H7 (cell line): ENCODE measurements at places on chromosomes 5 and 9. TPM values are rescaled to one million over a fixed set of nuclear protein-coding genes. Genes with fewer than 3 reads are reported as not detected.
A peak's percentile ranks its signal among the peaks of the same experiment; 100 is the strongest.

DNA sequence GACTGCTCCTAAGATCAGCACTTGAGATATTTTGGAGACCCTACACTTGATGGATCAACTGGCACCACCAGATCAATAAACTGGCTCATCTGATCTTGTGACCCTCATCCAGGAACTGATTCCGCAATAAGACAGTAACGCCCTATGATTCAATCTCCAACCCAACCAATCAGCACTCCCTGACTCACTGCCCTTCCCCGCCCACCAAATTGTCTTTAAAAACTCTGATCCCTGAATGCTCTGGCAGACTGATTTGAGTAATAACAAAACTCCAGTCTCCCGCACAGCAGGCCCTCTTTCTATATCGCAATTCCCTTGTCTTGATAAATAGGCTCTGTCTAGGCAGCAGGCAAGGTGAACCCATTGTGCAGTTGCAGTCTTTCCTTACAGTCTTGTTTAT lies 677.0 kb downstream of the LRRC70 start:
- DNase-seq, result no peak

GRCh38 chr5:668283-668995 lies 24.7 kb downstream of the TPPP start:
- DNase-seq, result no peak

DNA sequence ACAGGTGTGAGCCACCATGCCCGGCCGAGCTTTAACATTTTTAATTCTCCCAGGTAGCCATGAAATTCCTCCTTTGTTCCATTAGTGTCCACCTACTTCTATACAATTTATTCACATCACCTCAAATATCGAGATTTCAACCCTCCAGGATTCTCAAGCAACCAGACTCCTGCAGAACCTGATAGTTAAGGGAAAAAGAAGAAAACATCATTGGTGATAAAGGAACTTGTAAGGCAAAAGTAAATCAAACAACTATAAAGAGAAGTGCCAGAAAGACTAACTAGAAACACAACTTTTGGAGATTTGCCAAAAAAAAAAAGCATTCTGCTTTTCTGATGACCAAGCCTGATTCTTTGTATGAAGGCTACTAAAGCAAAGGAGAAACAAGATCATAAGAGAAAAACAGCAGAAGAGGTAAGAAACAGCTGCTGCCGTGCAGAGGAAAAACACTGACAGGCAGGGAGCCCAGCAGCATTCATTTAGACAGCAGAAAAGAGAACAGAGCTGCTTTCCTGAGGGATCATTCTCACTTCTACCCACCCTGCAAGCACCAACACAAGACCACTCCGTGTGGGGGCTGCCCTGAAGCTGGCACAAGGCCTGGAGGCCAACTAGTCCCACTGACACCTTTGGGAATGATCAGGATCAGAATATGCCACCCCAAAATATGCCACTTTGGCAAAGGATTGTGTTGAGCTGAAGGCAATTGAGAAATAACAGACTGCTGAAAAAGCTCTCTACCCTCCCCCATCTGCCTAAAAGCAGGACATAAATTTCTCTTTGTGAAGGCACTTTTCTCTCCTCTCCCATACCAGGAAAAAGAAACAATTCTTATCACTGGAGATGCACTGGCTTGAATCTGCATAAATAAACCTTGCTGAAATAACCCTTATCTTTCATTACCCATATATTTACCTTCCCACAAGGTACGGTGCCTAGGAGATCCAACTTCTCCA lies 75.1 kb downstream of the ALDH7A1 start:
- DNase-seq, result no peak

- DNase-seq, result no peak
These were observed 1.9 kb downstream of the LRRC19 start for GRCh38 chr9:27003426-27004077.

GRCh38 chr9:135813671-135814290 lies 93.6 kb downstream of the CAMSAP1 start:
- DNase-seq, result no peak

DNA sequence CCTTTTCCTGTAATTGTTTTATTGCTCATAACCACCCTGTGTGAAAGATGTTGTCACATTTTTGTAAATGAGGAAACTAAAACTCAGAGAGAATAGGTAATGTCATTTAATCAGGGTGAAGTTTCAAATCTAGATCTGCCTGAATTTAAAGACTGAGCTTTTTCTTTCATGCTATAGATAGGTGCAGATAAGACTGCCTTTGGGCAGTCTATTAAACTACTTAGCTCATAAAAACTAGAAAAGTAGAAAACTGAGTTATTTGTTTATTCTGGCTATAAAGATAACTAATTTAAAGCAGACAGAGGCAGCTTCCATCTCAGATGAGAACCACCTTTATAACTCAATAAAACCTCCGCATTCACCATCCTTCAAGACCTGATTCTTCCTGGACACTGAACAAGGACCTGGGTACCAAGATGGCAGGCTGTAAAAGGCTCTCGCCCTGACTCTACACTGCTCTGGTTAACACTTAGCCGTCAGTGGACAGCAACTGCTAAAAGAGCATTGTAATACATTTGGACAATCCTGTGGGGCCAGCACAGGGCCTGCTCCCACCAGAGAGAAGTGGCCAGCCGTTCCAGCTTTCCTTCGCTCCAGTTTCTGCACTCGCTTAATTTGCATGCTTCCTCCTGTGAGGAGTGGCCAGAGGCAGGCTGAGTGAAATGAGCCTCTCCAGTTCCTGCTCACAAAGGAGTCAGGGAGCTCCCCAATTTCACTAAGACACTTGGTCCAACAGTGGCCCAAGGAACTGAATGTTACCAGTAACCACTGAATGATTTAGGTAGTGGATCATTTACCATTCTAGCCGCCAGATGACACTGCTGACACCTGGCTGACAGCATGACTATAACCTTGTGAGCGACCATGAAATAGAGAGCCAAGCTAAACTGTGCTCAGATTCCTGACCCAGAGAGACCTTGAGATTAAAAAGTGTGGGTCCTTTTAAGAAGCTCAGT lies 566.4 kb downstream of the EFNA5 start:
- peak; percentile 2 for DNase-seq

- DNase-seq, result no peak
These were observed 296.2 kb downstream of the SPATA31D1 start for GRCh38 chr9:82284758-82285157.

DNA sequence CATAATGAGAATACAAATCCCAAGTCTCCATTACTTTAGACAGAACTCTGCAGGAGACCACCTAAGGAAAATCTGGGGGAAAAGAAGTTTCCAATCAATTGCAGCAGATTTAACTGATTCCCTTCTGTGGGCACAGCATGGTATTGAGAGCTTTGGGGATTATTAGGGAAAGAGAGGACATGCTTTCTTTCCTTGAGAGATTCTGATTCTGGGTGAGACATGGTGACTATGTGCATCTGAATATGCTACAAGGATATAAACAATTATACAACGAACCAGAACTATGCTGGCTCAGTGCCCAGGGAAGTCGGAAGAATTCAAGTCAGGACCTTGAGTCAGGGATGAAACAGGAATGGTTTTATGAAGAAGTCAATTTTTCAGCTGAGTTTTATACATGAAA lies 183.7 kb downstream of the PDE4D start:
- no peak for DNase-seq

- no peak for DNase-seq
These were observed 24.3 kb upstream of the FAT2 start for GRCh38 chr5:151615431-151615830.

GRCh38 chr5:58231041-58231440 lies 228.8 kb downstream of the PLK2 start:
- no peak for DNase-seq

GRCh38 chr5:89758146-89758545 lies 651.4 kb downstream of the CETN3 start:
- DNase-seq, result no peak

DNA sequence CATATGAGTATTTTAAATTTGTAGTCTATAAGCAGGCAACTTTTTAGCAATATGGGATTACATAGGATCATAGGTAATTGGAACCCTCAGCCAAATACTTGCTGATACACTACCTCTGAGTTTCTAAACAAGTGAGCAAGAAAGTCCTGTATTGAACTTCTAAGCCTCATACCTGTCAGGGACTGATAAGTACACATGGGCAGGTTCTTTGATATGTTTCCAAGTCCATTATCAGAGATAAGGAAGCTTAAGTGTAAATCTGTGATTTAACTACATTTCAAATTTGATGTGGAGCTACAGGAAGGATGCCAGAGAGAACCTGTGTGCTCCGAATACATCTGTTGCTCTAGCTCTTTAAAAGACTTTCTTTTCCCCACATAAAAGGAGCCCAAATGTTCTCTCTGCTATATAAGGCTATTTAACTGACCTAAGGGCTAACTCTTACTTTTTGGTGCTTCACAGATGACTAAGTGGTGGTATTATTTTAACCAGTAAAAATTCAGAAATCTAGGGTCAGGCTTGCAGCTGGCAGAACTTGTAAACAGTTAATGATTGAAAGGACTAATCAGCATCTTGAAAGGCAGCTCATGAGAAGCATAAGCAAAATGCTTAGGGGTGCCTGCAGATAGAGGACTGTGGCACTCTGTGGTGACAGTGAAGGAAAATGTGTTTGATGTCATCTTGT lies 228.6 kb downstream of the NR3C1 start:
- DNase-seq, result no peak

GRCh38 chr9:113178087-113178486 lies 27.3 kb downstream of the SLC31A2 start:
- no peak for DNase-seq

DNA sequence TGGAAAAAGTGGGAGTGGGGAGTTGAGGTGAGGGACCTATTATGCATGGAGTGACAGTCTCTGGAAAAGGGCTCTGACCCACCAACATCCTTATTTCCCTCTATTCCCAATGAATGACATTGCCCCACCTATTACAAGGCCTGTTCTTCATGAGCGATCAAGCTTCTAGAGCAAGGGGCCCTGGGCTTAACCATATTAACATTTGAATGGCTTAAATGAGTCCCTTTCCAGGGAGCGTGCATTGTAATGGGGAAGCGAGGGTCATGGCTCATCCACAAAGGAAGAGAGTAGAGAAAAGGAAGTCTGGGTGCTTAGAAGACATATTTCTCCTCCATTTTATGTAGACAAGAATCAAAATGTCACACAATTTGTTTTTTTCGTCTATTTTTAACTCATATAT lies 255.5 kb downstream of the CAAP1 start:
- peak; percentile 72 for DNase-seq

- no peak for DNase-seq
These were observed 196.2 kb upstream of the TUT7 start for GRCh38 chr9:86550401-86550800.

Gene HINT1
- total RNA-seq, result 330 and 344 TPM in 2 replicates

Gene ANKRD20A1
- total RNA-seq, result not detected in 2 replicates

Gene CTXN3
- total RNA-seq, result not detected in 2 replicates

Gene GARNL3
- total RNA-seq, result 2.9 and 6.7 TPM in 2 replicates

Gene SOX30
- 0.04 and 0.42 TPM in 2 replicates for total RNA-seq

Gene ELOVL7
- total RNA-seq, result 2.2 and 2.6 TPM in 2 replicates
